ENCODE measurements at places on chromosomes 1 and 21.

- DNase-seq, result no peak
Measured at GRCh38 chr1:176994931-176995596, 169.4 kb downstream of the ASTN1 start.

DNA sequence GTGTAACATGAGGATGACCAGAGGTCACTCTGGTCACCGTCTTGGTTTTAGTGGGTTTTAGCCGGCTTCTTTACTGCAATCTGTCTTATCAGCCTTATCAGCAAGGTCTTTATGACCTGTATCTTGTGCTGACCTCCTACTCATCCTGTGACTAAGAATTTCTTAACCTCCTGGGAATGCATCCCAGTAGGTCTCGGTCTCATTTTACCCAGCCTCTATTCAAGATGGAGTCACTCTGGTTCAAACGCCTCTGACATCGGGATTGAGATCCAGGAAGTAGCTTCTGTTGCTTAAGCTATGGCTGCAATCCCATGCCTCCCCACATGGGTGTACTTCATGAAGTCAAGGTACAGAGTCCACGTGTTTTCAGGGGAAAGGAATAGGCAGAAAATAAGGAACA is 19.9 kb downstream of the FMN2 start:
- no peak for DNase-seq

DNA sequence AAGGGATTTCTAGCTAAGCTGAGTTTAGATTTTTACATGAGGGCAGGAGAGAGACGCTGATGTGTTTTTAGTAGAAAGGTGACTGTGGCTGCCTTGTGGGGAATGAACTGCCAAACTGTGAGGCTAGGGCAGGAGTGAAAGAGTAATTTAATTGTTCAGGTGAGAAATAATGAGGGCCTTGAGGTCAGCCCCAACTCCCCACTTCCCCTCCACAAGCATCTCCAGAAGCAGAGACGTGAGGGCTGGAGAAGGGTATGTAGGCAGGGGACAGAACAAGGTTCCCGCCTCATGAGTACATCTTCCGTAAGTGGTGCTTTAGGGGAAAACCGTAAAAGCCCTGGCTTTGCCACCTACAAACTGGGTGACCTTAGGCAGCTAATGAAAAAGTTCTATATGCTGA is 70.8 kb downstream of the WARS2 start:
- no peak for DNase-seq

GRCh38 chr1:40344597-40344996 is 27.5 kb upstream of the COL9A2 start:
- DNase-seq, result no peak

DNA sequence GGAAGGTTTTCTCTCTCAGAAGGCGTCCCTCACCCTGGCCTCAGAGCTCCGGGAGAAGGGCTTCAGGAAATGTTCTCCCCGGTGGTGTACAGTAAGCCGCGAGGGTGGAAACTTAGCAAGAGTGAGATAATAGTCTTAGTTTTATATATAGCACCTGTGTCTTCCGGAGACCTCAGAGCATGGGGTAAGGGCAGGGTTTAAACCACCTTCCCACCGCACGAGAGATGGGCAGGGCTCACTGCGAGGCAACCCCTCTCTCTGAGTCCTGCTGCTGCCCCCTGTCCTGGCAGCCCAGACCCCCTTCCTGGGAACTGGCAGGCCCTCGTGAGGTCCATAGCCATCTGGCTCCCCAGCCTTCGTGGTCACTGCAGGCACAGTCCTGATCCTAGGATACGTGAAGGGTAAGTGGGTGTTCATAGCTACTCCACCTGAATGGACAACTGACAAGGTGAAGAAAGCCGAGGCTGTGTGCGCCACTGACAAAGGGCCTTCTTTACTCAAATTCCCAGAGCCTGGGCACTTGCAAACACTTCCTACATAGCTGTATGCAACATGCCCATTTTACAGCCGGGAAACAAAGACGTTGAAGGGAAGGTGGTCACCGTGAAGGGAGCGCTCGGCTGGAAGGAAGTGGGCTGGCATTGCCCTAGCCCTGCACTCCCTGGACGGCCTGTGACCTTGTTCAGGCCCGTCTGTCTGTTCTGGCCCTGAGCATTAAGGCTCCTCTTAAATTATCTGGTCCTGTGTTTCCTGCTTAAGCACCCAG is 26.9 kb downstream of the ITPKB start:
- no peak for DNase-seq

DNA sequence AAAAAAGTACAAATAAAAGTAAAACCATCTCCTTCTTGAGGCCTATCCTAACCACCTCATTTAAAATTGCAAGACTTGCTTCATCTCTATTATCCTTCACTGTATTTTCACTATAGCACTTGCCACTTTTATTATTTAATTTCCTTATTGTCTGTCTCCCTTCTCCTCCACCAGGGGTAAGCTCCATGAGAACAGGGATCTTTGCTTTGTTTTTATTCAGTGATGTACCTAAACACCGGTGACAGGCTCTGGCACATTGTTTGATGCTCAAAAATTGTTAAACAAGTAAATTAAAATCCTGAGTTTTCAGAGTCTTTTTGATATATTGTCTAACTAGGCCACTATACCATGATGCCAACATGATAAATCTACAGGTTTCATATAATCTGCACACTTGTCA is 17.2 kb upstream of the SPEN start:
- no peak for DNase-seq

DNA sequence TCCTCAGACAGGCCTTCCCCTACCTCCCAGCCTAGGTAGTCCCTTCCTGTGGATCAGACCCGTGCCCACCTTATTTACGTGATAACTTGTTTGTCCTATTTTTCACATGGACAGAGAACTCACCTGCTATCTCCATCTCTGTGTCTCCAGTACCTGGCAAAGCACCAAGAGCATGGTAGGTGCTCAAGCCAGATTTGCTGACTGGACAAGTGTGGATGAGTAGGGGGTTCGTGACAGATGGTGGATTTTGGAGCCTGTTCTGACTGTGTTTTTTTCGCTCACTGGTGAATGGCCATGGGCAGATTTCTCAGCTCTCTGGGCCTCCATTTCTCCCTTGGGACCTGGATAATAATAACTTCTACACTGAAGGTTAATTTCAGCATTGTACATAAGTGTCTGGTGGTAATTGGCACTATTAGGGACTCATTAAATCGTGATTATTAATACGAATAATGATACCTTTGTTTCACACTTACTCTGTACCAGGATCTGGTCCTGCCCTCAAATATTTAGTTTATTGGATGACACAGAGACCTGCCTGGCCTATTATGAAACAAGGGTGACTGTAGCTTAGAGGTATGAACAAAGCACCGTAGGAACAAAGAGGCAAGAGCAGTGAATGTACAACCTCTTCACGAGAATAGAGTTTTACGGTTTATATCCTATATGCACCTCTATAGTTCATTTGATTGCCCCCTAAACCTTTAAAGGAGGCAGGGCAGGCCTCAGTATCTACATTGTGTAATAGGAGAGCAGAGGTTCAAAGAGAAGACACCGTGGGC is 24.5 kb upstream of the SLC26A9 start:
- DNase-seq, result no peak

- DNase-seq, result no peak
Measured at GRCh38 chr1:32192220-32192948, 8.0 kb upstream of the CCDC28B start.

- no peak for DNase-seq
Measured at GRCh38 chr1:94416901-94417727, 1.1 kb upstream of the ABCD3 start.

GRCh38 chr1:2925291-2925690 is 96.0 kb upstream of the ACTRT2 start:
- DNase-seq, result no peak

DNA sequence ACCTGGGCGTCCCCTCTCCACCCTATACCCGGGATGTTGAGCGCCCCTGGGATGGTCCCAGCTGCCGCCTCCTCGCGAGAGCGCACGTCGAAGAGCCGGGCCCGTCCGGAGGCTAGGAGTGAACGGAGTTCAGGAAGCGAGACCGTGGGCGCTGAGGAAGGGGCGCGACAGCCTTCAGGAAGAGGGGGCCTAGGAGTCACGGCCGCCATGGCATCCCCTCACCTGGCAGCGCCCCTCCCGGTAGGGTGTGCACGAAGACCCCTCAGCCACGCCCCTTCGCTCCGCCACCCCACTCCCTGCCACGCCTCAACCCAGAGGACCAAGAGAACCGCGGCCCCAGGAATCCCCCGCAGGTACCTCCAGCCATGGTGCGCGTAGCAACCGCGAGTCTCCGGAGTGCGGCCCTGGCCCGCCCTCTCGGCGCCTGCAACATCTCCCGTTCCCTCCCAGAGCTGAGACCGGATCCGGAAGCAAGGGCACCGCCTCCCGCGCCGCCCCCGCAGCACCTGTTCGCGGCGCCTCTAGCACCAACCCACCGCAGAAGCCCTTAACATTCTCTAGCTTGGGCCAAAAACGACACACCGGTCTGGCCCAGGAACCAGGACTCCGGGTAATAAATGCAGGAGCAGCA is at the start of gene TSTD1:
Gene TSTD1, minus strand, starts transcription at position 442 of the 631 bp plus-strand sequence. Its CDS starts 75 bp downstream, at position 367.
- peak; percentile 90 for DNase-seq

DNA sequence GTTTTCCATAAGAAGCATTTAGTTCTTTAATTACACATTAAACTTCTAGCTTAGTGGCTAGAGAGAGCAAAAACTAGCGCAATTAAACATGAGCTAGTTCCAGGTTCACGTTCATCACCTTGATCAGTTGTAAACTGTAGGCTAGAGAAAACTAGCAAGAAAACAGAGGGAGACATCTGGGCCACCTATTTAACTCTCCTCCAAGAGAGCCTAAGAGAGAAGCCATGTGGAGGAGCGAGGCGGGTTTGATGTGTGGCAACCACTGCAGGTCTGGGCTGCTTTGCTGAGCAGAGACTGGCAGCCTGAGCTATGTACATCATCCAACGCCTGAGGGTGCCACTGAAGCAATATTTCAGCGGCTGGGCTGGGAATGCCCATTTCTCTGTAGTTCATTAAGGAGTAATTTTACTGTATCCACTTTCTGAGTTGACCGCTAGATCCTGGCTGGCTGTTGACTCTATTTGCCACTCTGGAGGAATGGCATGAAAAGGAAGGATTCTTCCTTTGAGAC is 252.9 kb downstream of the DYRK1A start:
- no peak for DNase-seq

DNA sequence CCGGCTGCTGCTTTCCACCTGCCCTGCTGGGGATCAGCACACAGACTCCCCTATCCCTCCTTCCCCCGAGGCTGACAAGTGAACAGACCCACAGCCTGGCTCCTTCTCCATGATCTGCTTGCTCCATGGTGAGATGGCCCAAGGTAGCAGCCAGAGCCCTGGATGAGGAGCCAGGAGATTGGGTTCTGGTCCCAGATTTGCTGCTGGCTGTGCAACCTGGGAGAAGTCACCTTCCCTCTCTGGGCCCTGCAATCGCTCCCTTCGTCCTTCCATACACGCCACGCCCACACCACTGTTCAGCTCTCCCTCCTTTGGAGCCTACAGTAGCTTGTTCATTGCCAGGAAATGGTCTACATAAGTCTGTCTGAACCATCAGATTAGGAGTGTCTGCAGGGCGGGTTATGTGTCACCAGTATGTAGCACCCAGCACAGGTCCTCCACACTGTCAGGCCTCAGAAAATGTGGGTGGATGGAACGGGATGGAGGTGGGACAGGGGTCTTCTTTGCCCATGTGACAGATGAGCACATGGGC is 9.2 kb upstream of the EPHA8 start:
- DNase-seq, result no peak

All from NCI-H2081 (cell line).